ENCODE measurements at places on chromosomes 11 and 22.
A peak's percentile ranks its signal among the peaks of the same experiment; 100 is the strongest.

DNA sequence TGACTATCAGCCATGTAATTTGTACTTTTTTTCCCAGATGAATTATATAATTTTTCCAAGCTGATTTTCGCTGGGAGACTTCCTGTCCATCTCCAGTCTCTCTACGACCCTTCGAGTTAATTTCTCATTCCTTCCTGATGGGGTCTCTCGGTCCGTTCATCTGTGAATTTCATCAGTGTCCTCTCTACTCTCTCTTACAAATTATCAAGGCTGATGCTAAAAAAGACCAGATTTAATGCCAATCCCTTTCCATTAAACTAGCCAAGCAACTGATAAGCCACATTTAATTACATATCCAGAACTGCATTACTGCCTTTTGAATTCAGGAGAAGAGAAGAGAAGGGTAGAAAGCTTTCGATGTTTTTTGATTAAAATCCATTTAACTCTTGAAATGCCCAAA is 25.8 kb downstream of the VSIG10L2 start:
- no peak for DNase-seq

DNA sequence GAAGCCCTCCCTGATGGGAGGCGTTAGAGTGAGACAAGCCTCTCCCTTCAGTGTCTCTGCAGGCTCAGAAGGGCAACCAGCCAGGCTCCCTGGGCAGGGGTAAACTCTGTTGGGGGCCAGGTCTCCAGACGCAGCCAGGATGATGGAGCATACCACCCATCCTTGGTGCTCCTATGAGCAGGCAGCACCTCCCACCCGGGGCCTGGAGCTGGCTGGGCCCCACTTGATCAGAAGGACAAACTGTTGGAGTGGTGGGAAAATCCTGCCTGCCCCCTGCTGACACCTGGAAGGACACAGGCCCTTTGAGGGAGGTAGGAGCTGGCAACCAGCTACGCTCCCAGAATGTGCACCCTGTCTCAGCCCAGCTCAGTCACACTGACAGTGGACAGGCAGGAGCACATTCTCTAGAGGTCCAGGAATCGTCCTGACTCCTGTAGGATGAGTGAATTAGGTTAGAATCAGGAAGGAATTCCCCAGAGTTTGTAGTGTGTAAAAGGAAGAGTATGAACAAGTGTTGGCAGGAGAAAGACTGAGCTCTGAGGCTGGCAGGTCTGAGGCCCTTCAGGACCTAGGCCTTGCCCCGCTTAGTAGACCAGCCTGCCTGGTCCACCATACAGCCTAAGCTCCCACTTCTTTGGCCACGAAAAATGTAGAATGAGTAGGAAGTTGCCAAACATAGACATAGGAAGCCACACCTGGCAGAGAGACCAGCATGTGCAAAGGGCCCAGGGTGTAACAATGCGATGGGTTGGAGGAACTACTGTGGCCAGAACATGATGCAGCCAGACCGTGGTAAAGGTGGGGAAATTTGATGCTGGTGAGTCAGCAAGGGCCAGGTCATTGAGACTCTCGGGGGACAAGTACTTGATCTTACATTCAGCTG is 19.1 kb downstream of the ARHGEF17 start:
- no peak for DNase-seq

DNA sequence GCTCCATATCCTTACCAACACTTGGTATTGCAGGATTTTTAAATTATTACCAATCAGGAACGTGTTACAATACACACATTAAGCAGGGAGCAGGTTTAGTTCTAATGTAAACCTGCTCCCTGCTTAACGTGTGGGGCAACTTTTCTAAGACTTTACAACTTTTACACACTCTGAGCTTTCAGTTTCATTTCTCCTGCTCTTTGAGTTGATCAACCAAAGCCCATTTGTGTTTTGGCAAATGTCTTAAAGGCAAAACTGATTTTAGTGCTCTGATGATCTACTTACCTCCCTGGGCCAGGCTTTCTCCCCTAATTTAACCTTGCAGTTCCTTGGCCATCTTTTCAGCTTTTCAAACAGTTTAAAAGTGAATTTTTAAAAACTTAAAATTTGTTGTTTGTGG is 70.9 kb downstream of the ZBTB44 start:
- DNase-seq, result no peak

- DNase-seq, result no peak
These were observed 2.7 kb downstream of the TMEM123 start for GRCh38 chr11:102449651-102450570.

GRCh38 chr22:47380692-47381091 is 618.2 kb downstream of the TBC1D22A start:
- no peak for DNase-seq

- no peak for DNase-seq
These were observed 231.3 kb upstream of the B3GAT1 start for GRCh38 chr11:134643115-134644012.

DNA sequence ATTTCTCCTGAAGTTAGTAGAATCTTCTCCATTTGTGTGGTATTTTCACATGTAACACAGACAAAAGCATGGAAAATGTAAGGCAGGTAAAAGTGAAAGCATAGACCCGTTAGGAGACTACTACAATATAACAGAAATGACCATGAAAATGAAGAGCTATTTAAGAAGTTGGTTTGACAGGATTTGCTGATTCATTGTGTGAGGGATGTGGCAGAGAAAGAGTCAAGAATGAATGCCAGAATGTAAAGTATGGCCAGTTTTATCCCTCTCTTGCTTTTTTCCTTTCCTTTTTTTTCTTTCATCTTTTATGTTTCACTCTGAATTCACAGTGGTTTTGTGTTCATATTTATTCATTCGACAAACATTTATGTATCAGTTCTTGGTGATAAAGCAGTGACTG is 115.9 kb downstream of the ARFGAP2 start:
- no peak for DNase-seq

GRCh38 chr11:33507967-33508366 is 192.7 kb downstream of the C11orf91 start:
- no peak for DNase-seq

- DNase-seq, result peak; percentile 54
These were observed 678 bp downstream of the CD248 start for GRCh38 chr11:66315921-66316811.

GRCh38 chr22:47633111-47633510 is 870.7 kb downstream of the TBC1D22A start:
- no peak for DNase-seq

- no peak for DNase-seq
These were observed 380.5 kb downstream of the SHANK2 start for GRCh38 chr11:70871881-70872280.
